NCI-H1105 (cell line): ENCODE measurements at places on chromosomes 1 and 21.

- DNase-seq, result no peak
Observed at GRCh38 chr21:19489930-19490329, 1086.3 kb upstream of the TMPRSS15 start.

- DNase-seq, result no peak
Observed at GRCh38 chr1:191618181-191618580, 540.1 kb upstream of the RGS18 start.

- DNase-seq, result no peak
Observed at GRCh38 chr1:222886878-222887351, 72.1 kb downstream of the DISP1 start.

DNA sequence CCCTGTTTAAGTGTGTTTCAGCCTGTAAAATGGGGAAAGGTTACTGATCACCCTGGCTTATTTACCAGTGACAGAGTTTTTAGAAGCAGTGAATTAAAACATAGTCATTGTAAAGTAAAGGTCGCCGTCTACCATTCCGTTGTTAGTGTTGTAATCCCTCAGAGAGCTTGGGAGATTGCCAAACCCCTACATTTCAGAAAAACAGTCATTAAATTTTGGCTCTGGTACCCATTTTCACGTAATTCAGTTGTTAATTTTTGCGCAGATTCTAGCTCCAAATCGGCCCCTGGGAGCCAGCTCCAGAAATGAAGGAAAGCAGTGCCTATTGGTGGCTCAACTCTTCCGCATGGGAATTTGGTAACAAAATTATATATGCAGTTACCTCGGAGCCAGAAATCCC, 127.7 kb upstream of the AJAP1 start:
- DNase-seq, result no peak

DNA sequence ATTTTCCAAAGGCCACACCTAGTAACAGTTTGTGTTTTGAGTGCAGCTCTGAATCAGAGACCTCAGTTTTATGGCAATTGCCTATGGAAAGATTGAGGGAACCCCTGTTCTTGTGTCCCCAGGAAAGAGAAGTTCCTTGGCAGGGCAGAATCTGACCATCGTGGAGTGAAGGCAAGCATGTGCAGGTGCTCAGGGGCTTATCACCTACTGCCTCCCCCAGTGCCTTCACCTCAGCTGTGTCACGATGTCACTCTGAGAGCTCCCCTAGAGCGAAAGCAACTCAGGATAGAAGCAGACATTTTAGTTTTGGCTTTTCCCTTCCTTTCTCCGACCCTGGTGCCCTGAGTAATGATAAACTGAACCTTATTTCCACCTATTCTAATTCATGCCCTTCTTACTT, 1.8 kb upstream of the SPRR1A start:
- DNase-seq, result no peak

DNA sequence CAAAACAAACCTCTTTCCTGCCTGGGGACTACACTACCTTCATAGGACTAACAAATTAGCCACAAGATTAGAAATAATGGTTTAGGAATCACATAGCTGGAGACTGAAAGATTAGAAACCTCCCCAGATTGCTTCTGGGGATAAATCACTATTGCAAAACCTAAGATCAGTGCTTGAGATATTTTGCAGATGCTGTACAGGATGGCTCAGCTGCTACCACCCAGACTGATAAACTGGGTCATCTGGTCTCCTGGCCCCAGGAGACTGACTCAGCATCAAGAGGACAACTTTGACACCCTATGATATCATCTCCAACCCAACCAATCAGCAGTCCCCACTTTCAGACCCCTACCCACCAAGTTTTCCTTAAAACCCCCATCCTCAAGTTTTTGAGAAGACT, 137.0 kb downstream of the LRRC53 start:
- no peak for DNase-seq
